ENCODE measurements at places on chromosomes 7 and 10.

GRCh38 chr7:26076691-26077090, 75.3 kb upstream of the NFE2L3 start:
- no peak for DNase-seq

GRCh38 chr10:132397671-132398565, 918 bp downstream of the PWWP2B start:
- DNase-seq: no peak

DNA sequence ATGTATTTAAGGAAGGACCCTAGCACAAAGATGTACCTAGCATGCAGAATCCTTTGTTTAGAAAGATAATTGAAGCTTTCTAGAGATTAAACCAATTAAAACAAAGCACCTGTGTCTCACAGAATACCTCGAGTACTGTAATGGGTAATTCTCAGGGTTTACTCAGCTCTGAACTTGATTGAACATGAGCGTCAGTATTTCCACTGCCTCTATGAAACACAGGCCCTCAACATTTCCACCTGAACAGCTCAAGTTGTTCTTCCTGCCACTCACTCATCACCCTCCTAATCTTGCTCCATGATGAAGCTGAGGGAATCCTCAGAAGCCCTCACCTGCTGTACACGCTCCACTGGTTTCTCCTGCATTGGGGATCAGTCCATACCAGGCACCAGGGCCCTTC, 33.7 kb upstream of the FZD1 start:
- no peak for DNase-seq

- no peak for DNase-seq
Measured at GRCh38 chr10:130546841-130547240, 410.6 kb downstream of the GLRX3 start.

GRCh38 chr10:132299371-132300336, 8.1 kb downstream of the STK32C start:
- DNase-seq: no peak

DNA sequence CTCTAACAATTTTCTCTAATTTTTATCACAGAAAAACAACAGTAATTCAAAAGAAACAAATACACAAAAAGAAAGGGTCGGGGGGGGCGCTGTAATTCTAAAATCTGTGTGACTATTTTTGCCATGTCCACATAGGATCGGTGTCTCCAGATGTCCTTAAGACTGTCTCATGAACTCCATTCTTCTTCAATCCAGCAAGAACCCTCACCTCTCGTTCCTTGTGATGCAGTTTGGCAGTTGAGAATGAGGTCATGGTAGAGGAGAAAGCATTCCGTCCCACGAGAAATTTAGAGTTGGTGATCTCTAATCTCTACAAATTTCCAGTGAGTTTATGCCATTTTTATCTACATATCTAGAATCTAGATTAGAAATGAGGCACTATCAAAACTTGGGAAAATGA, 394.7 kb downstream of the TFEC start:
- no peak for DNase-seq

- DNase-seq: no peak
Measured at GRCh38 chr10:71837098-71837827, 13.8 kb downstream of the PSAP start.

- DNase-seq: no peak
Measured at GRCh38 chr7:36810032-36810431, 85.7 kb upstream of the AOAH start.

DNA sequence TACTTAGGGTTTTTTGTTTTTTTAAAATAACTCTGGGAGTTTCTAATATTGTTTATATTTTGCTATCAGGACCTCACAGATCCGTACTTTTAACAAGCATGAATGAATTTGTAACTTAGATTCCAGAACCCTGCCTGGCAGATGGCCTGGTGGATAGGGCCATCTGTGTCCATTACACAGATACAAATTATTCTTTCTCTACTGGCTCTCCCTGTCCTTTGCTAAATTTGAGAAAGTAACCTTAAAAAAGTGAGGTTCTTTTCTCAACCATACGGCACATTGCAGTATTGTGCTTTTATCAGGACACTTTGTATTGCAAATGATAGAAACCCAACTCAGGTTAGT, 26.6 kb downstream of the LCOR start:
- DNase-seq: no peak

DNA sequence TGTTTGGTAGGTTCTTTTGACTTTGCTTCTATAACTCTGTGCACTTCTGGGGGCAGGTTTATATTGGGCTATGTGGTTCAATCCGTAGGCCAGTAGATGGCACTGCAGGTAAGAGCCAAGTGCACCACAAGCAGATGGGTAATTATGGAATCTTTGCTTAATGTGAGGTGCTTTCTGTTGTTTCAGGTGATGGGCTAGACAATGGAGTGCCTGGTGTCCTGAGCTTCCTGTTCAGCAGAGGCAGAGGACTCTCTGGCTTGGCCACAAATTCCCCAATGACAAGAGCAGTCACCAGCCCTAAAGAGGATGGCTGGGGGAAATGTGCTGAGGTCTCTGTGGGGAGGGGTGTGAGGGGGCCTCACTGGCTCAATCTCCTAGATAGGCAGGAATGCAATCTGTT, 455.0 kb downstream of the CCSER2 start:
- DNase-seq: no peak

DNA sequence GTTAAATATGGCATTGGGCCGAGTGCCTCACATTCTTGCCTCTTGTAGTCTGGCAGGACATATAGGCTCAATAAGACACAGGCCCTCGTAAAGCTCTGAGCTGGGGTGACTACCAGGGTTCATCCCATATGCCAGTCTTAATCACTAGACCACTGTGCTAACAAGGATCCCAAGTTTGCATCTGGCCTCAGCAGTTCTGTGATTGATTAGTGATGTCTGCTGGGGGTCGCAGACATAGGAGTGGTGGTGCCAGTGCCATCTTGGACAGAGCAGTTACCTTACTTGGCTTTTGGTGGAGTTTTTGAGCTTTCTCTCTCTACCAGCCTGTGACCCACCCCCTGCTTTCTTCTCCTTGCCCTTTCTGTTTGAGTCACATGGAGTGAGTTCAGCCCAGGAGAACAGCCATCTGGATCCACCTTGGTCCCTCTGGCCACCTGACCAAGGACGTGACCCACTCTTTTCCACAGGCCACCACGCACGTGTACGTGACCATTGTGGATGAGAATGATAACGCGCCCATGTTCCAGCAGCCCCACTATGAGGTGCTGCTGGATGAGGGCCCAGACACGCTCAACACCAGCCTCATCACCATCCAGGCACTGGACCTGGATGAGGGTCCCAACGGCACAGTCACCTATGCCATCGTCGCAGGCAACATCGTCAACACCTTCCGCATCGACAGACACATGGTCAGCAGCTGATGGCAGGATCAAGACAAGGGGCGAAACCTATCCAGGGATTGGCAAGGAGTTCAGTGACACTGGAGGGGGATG, 4.1 kb upstream of the VSIR start:
- no peak for DNase-seq

DNA sequence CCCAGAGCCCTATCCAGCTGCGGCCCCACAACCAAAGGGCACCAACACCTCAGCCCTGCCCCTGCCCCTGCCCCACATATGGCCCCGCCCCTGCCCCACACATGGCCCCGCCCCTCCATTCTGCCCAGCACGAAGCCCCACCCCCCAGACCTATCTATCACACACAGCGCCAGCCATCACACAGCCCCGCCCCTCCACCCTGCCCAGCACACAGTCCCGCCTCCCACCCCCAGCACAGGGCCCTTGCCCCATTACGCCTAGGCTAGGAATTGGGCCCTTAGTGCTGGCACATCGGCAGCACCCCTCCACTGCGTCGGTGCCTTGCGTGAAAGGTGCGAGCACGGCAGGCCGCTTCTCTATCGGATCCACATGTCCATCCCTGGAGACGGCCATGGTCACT, 126.8 kb downstream of the MAD1L1 start:
- no peak for DNase-seq

DNA sequence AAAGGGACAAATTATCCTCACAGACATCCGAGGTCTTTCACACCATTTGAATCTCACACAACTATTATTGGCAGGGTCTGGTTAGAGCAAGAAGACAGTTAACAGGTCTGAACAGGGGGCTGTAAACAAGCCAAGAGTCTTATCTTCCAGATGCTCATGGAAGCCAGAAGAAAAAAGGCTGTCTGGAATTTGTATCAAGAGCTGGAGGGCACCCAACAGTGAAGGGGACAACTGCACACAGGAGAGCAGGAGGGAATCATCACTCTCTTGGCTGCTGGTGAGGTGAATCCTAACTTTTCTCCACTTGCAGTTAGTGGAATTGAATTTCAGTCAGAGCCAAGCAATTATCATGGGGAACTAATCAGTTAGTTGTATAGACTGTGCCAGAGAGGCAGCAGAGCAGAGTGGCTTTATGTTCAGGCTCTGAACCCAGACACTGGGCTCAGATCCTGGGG, 880.2 kb upstream of the AUTS2 start:
- DNase-seq: no peak

- DNase-seq: no peak
Measured at GRCh38 chr10:132265890-132266496, 41.8 kb downstream of the STK32C start.

DNA sequence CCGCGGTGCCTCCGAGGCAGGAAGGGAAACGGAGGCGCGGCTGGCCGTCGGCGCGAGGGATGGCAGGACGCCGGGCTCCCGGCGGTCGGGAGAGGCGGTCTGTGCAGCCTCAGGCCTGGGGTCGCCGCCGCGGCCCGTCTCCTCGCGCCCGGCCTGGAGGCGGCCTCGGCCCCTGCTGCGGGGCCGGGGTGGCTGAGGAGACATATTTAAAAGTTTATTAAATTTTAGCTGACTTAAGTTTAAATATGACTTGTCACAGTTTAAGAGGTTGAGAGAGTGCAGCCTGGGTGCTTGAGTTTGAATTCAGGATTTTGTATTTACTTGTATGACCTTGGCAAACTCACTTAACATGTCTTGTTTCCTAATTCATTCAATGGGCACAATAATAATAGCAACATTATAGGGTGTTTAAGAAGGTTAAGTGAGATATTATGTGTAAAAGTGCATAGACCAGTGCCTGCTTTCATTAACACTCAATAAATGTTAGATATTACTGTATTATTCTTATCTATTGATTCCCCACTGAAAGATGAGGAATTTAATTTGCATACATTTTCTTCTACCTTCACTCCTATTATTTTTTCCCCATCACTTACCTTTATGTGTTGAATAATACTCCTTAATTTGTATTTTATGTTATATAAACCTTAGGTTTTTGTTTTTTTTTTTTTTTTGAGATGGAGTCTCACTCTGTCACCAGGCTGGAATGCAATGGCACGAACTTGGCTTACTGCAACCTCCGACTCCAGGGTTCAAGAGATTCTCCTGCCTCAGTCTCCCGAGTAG, 718 bp downstream of the DYNC2I1 start:
- no peak for DNase-seq

GRCh38 chr7:135930565-135931461, 46.3 kb downstream of the MTPN start:
- DNase-seq: no peak

DNA sequence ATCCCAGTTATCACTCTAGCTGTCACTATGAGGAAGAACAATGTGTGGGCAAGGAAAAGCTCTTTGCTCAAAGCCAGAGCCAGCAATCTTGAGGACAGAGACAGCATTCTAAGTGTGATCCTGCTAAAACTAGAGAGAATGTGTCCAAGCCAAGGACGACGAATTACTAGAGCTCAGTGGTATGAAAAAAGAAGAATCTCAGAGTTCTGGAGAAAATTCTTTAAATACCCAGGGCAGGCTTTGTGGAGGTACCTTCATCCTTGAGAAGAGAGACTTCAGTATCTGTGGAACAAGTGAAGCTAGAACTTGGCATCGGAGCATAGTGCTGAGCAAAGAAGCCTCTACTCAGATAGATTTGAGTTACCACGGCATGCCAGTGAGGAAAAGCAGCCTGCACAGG, 209.8 kb downstream of the TRIL start:
- DNase-seq: no peak

DNA sequence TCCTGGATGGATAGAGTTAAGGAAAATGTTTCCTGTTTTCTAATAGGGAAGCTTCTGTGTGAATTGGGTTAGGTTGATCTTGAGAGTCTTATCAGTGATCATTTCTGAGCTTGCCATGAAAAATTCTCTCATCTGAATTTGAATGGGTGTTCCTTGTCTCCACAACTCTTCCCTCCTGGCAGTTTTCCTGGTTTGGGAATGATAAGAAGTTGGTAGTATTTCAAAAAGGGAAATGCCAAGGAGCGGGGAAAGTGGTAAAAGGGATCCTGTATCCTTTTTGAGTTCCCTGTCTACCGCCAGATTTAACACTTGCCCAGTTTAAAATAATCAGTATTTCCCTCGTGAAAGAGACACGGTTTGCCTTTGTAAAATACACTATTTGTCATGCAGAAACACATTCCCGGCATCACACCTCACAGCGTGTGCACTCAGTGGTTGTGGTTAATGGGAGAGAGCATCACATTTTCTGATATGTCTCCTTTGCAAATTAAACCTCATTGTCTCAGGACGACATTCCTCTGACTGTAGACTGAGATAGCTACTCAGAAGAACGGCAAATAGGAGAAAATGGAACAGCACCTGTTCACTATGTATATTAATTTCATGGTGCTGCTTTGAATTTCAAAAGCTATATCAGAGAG, 113.2 kb upstream of the IFRD1 start:
- no peak for DNase-seq

DNA sequence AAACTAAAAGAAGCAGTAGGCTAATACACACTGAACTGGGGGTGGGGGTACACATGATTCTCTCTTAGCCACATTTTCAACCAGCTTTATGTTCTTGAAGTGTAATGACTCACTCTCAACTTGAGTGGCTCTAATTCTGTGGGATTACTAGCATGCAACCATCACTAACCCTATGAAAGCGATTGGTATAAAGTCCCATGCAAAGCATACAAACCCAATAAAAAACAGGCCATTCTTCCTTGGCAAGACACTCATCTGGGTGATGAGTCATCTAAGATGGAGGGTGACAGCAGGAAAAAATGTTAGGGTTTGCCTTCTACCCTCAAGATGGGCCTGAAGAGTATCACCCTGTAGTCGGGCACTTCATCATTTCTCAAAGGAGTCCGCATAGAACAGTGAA, 14.9 kb upstream of the PON3 start:
- no peak for DNase-seq

- DNase-seq: no peak
Measured at GRCh38 chr7:100406767-100407166, 21.7 kb downstream of the ZCWPW1 start.

DNA sequence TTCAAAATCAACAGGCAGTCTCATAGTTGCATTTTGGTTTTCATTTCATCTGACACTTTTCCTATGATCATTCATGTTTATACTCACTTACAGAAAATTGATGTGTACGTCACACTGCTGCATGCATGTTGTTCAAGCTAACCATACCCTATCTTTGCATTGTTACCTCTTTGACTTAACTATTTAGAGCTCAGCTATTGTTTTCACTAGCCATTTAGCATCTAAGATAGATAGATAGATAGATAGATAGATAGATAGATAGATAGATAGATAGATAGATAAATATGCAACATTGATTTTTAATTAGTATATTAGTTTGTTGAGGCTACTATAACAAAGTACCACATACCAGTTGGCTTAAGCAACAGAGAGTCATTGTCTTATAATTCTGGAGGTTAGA, 649.5 kb upstream of the KCND2 start:
- no peak for DNase-seq

GRCh38 chr10:49552277-49552676, 13.4 kb upstream of the ERCC6 start:
- DNase-seq: no peak

Measured in activated CD8-positive, alpha-beta memory T cell treated with anti-CD3 and anti-CD28 coated beads for 1 hour (primary cell).